ENCODE measurements at places on chromosomes 1 and 21.
A peak's percentile ranks its signal among the peaks of the same experiment; 100 is the strongest.

DNA sequence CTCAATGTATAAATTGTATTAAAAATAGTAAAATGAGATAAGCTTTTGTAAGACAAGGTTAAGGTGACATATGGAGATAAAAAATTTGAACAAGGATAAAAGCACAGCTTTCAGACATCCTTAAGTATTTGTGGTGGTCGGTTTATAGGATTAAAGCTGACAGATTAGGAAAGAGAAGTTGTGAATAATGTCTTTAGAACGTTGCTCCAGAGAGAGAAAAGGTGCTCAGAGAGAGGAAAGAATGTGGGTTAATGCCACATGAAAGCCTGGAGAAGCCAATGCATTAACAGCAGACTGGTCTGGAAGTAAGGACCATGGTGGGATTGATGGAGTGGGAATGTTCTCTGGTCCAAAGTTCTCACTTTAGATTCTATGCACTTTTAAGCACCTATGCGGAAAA is 44.8 kb downstream of the ATP6V1G3 start:
- DNase-seq: peak; percentile 75

- DNase-seq: peak; percentile 55
Measured at GRCh38 chr1:24374891-24375786, 38.4 kb downstream of the STPG1 start.

GRCh38 chr1:32048440-32048839 is 24.3 kb upstream of the TMEM39B start:
- no peak for DNase-seq

DNA sequence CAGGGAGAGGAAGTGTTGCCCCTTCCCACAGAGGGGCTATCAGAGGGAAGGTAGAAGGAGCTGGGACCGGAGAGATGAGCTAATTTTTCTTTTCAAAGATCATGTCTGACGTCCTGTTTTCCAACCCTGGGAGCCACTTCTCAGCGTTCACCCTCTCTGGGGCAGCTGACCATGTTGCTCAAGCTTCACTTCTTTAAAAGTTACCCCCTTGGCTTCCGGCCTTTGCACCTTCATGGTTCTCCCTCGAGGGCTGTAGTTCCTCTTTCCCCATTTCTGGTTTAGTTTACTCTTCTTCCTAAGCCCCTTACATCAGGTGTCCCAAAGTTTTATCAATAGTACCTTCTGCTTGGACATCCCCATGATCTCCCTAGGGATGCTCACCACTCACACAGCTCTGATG is 23.8 kb upstream of the CSF1 start:
- DNase-seq: no peak

GRCh38 chr21:46161633-46162592 is 6.5 kb upstream of the FTCD start:
- DNase-seq: no peak

- DNase-seq: peak; percentile 20
Measured at GRCh38 chr1:114154146-114154962, 685 bp upstream of the SYT6 start.

DNA sequence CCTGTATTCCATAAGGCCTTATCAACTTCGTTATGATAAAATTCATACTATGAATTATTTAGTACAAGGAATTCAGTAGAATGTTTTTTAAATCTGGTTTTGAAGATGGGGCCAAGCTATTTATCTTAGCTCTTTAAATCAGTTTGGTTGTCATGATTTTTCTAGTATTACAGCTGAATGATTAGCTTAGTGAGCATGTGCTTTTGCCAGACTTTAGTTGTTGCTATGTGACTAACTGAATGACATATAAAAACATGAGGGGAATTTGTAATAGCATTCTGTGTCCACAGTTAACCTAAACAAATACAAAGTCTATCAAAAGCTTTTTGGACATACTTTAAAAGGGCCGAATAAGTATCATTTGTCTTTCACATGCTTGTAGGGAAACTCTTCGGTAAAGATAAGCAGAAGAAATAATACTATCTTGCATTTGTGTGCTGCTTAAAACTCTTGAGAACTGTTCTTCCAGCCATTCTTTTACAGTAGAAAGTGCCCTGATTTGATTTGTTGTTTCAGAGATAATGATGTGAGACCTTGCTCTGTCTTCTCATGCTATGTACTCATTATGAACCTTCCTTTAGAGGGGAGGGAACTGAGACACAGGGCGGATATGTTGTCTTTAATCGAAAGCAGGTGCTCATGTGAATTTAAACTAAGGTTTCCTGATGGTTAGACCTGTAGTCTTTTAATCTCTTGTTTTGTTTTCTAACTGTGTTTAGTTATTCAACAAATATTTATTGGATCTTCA is 18.8 kb downstream of the NEK7 start:
- peak; percentile 68 for DNase-seq

DNA sequence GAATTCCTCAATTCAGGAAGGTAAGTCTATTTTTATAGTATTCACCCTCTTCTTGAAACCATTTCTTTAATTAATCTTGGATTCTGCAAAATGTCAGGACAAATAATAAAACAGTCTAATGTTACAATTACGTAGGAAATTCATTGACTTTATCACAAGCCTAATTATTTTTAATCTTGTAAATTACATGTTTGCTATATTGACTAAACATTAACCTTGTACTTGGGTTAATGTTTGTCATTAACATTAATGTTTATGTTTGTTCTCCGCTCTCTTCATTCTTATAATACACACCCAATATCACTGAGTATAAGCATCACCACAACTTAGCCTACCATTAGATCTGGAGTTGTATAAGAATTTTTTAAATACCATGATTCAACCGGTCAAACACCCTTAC is 2.8 kb downstream of the GCLM start:
- DNase-seq: no peak

All from M059J (cell line).